T-helper 1 cell (primary cell): ENCODE measurements at places on chromosomes 5 and 9.
A peak's percentile ranks its signal among the peaks of the same experiment; 100 is the strongest.

- no peak for DNase-seq
Observed at GRCh38 chr9:100884518-100884917, 144.0 kb upstream of the PLPPR1 start.

DNA sequence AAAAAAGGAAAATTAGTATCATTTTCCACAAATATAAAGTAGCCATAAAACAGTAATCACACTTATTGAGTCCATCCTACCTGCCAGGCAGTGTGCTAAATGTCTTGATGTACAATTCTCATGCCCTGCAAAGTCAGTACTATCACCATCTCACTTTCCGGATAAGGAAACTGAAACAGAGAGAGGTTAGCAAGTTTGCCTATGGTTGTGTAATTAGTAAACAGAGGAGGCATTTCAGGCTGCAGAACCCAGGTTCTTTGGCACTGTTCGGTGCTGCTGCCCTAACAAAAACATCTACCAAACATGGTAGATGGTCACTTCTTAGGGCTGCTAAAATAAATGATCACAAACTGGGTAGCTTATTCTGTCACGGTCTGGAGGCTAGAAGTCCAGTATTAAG, 22.6 kb downstream of the PLAC8L1 start:
- no peak for DNase-seq

DNA sequence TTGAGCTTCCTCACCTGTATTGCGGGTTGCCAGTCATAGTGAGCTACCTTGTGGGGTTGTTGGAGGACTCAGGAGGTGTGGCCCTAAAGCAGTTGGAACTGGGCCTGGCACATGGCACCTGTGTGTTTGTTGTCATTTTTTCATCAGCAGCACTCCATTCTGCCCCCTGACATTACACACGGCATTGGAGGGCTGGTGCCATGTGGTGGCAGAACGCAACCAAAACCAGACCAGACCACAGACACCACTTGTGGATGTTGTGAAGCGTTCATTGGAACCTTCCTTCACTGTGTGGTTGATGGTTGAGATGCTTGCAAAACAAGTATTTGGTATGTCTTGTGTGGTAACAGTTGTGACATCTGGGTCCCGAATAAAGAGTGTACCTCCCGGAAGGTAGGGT, 113.2 kb upstream of the ERCC6L2 start:
- DNase-seq = no peak

DNA sequence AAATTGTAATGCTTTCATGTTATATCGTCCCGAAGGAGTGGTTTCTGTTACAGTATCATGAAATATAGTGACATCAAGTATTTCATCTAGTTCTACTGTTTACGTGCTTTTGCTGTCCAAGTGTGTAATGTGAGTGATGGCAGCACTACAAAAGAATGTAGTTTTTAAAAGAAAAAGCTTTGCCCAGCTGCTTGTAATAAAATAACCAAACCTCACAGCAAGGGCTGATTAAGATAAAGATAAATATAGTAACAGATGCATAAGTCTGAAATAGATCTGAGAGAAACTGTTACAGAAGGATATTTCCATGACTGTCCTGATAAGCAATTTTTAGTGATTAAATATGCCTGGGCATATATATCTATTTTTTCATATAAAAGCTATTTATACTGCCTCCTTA, 106.4 kb downstream of the AUH start:
- no peak for DNase-seq

DNA sequence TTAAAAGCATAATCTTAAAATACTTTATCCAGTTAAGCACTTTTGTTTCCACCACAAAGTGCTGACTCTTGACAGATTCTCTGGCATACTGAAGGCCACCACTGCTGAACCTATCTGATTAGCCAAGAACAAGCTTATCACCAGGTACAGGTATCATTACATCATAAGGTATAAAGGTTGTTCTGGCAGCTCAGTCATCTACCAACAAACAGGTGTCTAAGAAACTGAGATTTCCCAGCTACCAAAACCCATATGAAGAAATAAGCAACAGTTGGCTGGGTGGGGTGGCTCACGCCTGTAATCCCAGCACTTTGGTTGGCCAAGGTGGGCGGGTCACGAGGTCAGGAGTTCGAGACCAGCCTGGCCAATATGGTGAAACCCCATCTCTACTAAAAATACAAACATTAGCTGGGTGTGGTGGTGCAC, 5.0 kb downstream of the MTMR12 start:
- DNase-seq = no peak

- no peak for DNase-seq
Observed at GRCh38 chr9:105632807-105633206, 29.4 kb upstream of the TAL2 start.

GRCh38 chr5:135538261-135538660, 2.5 kb upstream of the NEUROG1 start:
- no peak for DNase-seq

DNA sequence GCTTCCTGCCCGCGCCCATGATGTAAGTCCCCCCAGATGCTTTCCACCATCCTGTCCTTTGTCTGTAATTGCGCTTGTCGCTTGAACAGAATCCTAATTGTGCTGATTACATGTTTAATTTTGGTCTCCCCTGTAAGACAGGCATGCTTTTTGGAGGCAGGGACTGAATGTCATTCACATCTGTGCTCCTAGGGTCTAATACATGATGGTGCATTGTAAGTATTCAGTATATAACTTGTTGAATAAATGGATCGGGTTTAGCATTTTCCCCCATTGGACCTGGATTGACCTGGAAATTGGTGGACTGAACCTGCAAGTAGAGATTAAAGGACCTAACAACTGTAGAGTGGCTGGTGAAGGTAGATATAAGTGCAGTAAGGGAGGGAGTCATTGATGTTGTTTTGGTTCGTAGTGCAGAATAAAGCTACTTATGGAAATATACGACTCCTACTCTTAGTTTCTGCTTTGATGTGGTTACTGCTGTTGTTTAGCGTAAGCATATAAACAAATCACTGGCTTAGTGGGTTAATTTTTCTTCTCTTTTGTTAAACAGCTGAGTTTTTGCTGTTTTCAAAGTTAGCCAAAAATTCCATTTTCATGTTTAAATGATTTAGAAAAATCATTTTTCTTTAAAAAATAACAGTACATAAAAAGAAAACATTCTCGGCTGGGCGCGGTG, 57.3 kb downstream of the TRIO start:
- no peak for DNase-seq

DNA sequence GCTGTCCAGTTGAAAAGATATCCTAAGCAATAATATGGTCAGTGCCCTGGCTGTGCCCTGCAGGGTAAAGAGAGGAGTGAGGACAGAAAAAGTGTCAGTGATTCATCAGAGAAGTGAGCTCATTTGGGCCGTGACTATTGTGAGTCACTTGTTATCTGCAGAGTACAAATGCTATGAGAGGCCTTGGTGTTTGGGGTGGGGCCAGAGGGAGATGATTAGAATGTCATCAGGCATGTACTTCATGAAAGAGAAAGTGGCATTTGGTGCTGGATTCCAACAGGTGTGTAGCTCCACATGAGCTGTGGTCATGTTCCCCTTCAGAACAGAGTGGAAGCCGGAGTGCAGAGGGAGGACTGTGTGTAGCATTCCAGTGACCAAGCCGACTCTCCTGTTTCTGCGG, 174.1 kb downstream of the KDM4C start:
- peak; percentile 55 for DNase-seq

DNA sequence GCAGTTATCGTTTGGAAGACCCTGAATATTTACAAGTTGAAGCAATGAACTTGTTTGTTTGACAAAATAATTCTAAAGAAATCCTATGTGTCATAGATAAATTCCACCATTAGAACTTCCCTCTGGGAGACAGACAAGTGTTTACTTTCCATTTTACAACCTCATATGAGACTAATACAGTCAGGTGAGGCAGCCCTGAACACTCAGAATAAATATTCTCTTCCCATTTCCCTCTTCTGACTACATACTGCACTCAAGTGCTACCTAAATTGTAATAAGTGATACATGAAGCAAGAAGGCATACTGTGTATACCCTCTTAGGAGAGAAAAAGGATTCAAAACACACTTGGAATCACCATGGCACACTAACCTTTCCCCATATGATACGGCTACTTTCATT, 6.8 kb downstream of the RASEF start:
- DNase-seq = no peak

DNA sequence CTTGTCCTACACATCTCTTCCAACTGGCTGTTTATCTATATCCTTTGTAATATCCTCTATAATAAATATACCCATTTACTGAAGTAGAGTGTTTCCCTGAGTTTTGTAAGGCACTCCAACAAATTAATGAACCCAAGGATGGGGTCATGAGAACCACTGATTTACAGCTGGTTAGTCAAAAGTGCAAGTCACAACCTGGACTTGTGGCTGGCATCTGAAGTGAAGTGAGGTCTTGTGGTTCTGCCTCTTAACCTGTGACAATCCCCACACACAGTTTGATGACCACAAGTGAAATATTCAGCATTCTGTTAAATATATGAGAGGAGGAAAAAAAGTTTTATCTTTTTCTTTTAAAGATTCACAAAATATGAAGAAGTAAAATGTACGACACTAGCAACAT, 126.1 kb downstream of the NR2F1-AS1 start:
- DNase-seq = no peak

DNA sequence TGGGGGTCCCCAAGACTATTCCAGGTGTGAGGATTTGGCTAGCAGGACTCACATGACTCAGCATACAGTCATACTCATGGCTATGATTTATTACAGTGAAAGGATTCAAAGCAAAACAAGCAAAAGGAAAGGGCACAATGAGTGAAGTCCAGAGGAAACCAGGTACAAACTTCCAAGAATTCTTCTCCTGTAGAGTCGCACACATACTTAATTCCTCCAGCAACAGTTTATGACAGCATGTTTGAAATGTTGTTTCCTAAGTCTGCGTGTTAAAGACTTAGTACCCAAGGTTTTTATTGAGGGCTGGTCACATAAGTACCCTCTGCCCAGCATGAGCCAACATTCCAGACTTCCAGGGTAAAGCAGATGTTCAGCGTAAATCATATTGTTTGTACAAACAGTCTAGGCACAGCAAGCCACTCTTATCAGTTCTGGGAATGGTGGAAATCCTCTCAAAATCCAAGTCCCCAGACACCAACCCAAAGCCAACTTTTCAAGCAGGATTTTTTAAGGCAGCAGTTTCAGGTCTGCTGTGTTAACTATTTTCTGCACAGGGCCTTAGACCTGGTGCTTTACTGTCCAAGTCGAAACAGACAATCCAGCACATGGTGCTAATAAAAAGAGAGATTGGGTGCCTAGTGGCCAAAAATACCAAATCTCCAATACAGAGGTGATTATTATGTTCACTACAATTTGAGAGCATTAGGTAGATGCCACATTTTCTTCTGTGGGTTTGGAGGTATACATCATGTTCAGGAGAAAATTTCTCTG, 18.6 kb upstream of the RICTOR start:
- no peak for DNase-seq

DNA sequence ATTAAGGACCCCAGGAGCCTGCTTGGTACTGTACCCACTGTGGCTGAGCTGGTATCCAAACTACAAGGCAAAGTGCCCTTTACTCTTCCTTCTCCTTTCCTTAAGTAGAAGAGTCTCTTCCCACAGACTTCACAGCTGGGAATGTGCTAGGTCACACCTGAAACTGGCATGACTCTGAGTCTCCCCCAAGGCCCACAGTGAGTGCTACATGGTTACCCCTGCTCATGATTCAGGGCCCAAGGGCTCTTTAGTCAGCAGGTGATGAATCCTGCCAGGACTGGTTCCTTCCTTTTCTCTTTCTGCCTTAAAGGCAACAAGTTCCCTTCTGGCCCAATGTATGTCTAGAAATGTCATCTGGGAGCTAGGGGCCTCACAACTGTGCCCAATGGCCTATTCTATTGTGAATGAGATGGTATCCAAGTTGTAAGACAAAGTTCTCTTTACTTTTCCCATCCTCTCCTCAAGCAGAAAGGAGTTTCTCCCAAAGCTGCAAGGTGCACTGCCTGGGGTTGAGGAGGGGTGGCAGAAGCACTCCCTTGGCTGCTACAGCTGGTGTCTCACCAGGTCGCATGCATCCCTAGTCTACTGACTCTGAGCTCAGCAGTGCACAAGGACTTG, 134.4 kb downstream of the TMEM38B start:
- DNase-seq = no peak

- no peak for DNase-seq
Observed at GRCh38 chr5:163489055-163489744, 16.2 kb upstream of the MAT2B start.

GRCh38 chr5:155833287-155833686, 493.7 kb upstream of the SGCD start:
- DNase-seq = no peak
